Lung (tissue), 17 donors: ENCODE measurements at places on chromosomes 4 and X.

DNA sequence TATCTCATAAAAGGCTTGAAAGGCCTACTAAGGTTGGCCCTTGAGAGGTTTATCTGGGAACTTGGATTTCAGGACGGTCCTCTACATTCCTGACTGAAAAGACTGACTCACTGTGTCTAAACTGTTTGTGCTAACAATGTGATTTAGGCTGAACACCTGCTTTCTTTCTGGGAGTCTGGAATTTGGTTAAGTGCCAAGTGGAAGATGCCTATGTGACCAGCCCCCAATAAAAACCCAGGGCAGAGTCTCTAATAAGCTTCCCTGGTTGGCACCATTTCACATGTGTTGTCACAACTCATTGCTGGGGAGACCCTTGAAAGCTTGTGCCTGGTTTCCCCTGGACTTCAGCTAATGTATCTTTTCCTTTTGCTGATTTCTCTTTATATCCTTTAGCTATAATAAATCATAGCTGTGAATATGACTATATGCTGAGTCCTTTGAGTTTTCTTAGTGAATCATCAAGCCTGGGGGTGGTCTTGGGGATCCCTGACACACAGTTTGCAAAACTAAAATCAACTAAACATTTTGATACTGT lies 55.1 kb downstream of the GPR82 start:
- peak; percentile 13 for DNase-seq

DNA sequence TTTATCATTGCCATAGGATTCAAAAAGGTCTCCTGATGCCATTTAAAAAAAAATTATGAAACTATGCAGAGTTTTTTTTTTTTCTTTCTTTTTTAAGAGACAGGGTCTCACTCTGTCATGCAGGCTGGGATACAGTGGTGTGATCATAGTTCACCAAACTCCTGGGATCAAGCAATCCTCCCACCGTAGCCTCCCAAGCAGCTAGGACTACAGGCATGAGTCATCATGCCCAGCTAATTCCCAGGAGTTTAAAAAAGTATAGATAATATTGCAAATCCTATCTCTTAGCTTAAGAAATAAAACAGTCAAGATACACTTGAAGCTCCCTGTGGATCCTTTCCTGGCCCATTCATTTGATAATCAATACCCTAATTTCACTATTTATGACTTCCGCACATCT lies 58.6 kb upstream of the PRSS48 start:
- no peak for DNase-seq

DNA sequence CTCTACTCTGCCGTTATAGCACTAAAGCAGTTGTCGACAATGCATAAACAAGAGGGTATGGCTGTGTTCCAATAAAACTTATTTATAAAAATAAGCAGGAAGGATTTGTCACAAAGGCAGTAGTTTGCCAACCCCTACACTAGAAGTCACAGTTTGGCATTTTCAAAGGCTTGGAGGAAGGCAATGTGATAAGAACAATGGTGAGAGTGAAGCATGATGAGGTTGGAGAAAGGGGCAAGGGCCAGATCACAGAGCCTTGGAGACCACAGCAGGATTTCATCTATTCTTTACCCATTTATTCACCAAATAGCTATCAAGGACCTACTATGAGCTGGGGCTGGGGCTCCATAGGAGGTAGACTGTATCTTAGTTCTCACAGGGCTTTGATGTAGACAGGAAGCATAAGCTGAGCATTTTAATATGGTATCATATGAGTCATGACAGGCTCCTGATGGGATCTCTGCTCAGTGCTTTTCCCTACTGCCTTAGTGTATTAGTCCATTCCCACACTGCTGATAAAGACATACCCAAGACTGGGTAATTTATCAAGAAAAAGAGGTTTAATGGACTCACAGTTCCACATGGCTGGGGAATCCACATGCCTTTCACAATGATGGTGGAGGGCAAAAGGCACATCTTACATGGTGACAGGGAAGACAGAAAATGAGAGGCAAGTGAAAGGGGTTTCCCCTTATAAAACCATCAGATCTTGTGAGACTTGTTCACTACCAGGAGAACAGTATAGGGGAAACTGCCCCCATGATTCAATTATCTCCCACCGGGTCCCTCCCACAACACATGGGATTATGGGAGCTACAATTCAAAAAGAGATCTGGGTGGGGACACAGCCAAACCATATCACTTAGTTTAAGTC lies 58.9 kb downstream of the PPM1K start:
- DNase-seq: peak; percentile 91

GRCh38 chrX:68121835-68122234 lies 311.5 kb downstream of the OPHN1 start:
- no peak for DNase-seq

GRCh38 chr4:1748465-1748995 lies 27.2 kb downstream of the TACC3 start:
- DNase-seq: peak; percentile 78

- DNase-seq: no peak
Observed at GRCh38 chrX:21524008-21524407, 134.1 kb downstream of the KLHL34 start.

DNA sequence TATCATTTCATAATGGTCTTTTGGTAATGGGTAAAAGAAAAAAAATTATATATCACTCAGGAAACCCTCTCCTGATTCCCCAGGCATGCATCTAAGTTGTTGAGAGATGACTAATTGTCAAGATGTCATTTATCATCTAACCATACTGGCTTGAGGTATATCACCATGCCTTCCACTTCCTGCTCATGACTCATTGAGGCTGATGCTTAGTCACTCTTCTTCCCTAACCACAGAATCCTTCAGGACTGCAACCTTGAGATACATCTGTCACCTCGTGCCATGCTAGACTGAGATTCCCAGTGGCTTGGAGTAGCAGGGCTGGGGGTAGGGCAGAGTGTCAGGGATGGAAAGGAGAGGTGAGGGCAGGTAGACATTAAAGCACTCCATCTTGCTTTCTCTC lies 782.5 kb upstream of the INTU start:
- no peak for DNase-seq

GRCh38 chr4:126821152-126821551 lies 811.6 kb upstream of the INTU start:
- DNase-seq: no peak

DNA sequence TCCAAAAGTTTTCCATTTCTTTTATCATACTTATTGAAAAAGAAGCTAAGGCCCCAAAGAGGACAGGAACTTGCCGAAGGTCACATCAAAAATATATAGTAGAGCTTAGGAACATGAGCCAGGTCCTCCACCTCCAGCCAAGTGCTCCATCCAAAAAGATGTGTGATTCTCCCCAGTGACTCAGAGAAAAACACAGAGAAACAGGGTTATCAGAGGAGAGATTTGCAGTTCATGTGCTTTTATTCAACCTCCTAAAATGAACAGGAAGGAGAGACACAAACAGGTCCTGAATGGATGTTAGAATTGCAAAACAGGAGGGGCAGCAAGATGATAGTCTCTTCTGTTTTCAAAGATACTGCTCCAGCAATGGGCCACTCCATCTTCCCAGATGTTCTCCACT lies 19.6 kb upstream of the FGF16 start:
- DNase-seq: no peak

GRCh38 chr4:53967986-53968385 lies 96.4 kb downstream of the CHIC2 start:
- no peak for DNase-seq

GRCh38 chr4:167290678-167291077 lies 56.4 kb upstream of the SPOCK3 start:
- DNase-seq: peak; percentile 9

GRCh38 chr4:100795581-100795980 lies 277.8 kb upstream of the EMCN start:
- no peak for DNase-seq

- no peak for DNase-seq
Observed at GRCh38 chrX:3191796-3192195, 150.5 kb downstream of the ARSF start.

- no peak for DNase-seq
Observed at GRCh38 chr4:40531636-40532023, 98.0 kb downstream of the RBM47 start.

DNA sequence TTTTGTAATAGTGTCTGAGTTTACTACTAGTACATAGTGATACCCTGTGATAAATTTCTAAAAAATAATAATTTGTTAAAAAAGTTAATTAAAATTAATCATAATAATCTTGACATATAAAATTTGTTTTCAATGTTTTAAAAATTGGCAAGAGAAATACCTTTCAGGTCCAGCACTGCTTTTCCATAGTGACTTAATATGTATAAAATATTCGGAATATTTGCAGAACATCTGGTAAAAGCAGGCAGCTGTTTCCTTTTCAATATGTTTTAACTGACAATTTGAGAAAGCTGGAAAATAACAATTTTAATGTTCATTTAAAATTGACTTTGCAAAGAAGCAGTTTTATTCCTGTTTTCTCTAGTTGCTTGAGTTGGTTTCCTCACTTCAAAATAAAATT lies 17.6 kb upstream of the GK2 start:
- peak; percentile 17 for DNase-seq

DNA sequence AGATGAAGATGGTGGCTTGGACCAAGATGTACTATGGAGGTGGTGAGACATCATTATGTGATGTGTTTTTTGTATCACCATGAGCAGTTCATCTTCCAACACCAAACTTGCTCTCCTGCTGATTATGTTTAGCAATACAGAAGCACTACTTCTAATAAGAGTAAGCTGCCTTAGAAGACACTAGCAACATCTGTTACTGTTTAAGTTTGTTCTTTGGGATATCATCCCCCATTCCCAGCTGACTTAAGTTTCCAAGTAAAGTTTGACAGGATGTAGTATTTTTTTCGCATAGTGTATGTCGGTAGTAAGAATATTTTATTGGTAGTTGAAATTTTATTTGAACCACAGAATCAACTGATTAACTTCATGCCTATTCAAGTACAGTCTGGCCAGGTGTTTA lies 123.5 kb upstream of the BMPR1B start:
- no peak for DNase-seq

- no peak for DNase-seq
Observed at GRCh38 chr4:52718123-52718522, 33.1 kb downstream of the ERVMER34-1 start.

GRCh38 chr4:79991601-79992000 lies 81.4 kb downstream of the ANTXR2 start:
- no peak for DNase-seq

DNA sequence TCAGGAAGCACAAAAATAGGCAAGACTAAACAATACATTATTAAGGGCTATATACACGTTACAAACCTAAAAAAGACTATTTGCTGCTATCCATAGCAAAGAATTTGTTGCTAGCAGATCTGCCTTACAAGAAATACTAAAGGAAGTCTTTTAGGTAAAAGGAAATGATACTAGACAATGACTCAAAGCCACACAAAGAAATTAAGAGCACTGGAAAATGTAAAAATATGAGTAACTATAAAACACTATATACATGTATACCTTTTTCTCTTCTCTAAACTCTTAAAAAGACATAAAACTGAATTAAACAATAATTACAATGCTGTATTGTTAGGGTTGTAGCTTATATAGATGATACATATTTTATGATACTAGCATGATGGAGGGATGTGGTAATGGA lies 25.7 kb downstream of the SLC9A7 start:
- DNase-seq: no peak

DNA sequence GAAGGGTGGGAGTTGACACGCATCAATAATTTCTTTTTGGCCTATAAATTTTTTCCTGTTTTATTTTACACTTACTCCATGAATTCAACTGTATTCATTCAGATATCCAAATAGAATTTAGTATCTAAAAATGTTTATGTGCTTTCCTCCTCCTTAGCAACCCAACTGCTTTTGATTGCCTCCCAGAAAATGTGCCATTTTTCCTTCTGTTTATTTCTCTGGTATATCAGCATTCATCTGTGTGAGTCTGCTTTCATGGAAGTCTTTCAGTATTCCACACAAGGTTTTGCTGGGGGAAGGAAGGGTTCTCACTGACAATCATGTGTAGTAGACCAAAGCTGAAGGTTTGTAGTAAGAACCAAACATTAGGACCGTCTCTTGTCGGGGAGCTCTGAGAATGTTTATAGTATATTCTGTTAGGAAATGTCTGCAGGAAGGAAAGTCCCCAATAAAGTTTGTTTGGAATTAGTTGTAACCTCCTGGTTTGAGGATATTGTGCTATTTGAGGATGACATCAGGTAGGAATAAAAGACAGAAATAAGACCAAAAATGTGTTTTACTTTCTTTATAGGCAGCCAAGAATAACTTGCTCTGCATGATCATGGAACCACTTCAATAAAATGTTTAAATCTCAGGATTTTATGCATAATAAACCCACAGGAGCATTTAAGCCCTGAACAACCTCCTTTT lies 673.6 kb upstream of the INTU start:
- DNase-seq: no peak
